ENCODE measurements at places on chromosomes 12 and 14.

GRCh38 chr14:51360592-51360991, 120.5 kb downstream of the TMX1 start:
- no peak for ATAC-seq

- ATAC-seq, result no peak
Observed at GRCh38 chr12:40405419-40405818, 180.6 kb downstream of the LRRK2 start.

DNA sequence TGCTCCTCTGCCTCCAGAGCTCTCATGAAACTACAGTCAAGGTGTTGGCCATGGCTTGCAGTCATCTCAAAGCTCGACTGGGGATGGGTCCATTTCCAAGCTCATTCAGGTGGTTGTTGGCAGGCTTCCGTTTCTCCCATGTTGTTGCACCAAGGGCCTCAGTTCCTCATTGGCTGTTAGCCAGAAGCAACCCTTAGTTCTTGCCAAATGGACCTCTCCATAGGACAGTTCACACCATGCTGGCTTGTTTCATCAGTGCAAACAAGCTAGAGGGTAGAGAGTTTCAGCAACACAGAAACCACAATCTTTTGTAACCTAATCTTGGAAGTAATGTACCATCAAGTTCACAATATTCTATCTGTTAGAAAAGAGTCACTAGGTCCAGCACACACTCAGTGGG, 22.7 kb upstream of the PPM1A start:
- no peak for ATAC-seq

GRCh38 chr12:82754856-82755255, 68.2 kb downstream of the TMTC2 start:
- no peak for ATAC-seq

- no peak for ATAC-seq
Observed at GRCh38 chr14:46661728-46662127, 10.1 kb upstream of the RPL10L start.

GRCh38 chr12:122876731-122877130, 19.2 kb downstream of the VPS37B start:
- no peak for ATAC-seq

GRCh38 chr12:45503899-45504298, 225.6 kb upstream of the ARID2 start:
- no peak for ATAC-seq

- peak; percentile 65 for ATAC-seq
Observed at GRCh38 chr14:49972823-49973222, 79.9 kb downstream of the ARF6 start.

- ATAC-seq, result no peak
Observed at GRCh38 chr12:46413368-46413767, 40.8 kb upstream of the SLC38A2 start.

GRCh38 chr12:76444408-76444984, 96.3 kb upstream of the BBS10 start:
- ATAC-seq, result peak; percentile 87

DNA sequence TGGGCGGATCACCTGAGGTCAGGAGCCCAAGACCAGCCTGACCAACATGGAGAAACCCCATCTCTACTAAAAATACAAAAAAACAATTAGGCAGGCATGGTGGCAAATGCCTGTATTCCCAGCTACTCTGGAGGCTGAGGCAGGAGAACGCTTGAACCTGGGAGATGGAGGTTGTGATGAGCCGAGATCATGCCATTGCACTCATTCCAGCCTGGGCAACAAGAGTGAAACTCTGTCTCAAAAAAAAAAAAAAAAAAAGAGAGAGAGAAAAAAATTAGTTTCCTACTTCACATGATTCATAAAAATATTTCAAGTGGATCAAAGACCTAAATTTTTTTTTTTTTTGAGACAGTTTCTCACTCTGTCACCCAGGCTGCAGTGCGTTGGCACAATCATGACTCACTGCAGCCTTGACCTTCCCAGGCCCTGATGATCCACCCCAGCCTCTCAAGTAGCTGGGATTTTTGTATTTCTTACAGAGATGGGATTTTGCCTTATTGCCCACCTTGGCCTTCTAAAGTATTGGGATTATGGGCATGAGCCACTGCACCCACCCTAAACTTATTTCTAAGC, 24.9 kb downstream of the FCF1 start:
- ATAC-seq, result no peak

- ATAC-seq, result peak; percentile 89
Observed at GRCh38 chr12:108884116-108885012, 4.5 kb downstream of the DAO start.

Data from activated T-helper 17 cell treated with anti-CD3 and anti-CD28 coated beads, Interleukin-2, amount 50 U/mL, for 72 hours (primary cell).